ENCODE measurements at places on chromosomes 1 and 21.

DNA sequence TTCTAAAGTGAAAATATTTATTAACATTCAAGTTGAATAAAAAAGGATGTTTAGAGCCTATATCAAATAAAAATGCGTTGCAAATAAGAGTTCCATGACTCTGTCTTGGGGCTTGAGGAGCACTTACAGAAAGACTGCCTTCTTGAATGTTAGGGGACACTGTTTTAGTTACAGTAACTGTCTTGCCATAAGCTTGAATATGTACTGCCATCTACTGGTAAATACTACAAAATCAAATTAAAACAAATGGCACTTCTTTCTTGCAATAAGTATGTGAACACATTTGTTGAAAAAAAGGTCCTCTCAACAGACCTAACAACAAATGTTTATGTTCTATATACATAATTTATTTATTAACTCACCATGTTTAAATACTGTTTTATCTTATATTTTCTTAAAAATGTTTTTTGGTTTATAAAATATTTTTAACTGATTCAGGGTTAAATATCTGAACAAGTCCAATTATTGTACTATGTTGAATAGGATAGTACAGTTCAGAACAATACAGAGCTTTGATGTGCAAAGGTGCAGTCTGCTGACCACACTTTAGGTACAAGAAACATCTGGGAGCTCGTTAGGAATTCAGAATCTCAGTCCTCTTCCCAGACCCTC, 199.5 kb downstream of the LRRIQ3 start:
- DNase-seq, result no peak

DNA sequence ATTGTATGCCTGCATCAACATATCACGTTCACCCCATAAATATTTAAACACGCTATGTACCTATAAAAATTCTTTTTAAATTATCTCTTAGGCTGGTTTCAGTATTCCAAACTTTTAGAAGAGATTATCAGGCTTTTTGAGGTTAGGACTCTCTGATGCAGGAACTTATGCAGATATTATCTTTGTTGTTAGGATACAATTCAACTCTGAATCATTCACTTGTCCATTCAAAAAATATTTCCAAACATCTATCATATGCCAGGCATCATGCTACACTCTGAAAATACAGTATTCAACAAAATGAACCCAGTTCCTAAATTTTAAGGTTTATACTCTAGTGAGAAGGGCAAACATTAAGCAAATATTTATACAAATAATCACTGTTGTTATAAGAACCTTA, 40.5 kb downstream of the ASH1L start:
- no peak for DNase-seq

- no peak for DNase-seq
Measured at GRCh38 chr1:160607672-160608032, 28.4 kb upstream of the CD84 start.

GRCh38 chr1:43348343-43348808, 10.4 kb upstream of the CDC20 start:
- DNase-seq, result no peak

GRCh38 chr1:217457016-217457415, 173.9 kb downstream of the GPATCH2 start:
- no peak for DNase-seq

DNA sequence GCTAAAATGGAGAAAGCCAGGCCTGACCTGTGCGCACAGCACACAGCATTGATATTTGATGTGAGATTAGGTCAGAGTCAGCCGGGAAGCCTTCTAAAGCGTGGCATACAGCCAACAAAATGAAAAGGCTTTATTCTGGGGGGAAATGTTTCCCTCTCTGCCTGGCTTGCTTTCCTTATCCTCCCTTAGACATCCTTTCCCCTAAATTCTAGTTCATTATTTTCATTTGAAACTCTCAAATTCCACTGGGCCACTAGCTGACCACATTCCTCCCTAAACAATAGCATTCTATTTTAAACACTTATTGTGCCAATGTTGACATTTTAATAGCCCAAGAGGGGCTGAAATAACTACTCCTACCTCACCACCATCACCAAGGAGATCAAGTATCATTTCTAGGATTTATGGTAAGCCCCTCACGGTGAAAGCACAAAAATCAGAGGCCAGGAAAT, 49.4 kb downstream of the LEPR start:
- no peak for DNase-seq

DNA sequence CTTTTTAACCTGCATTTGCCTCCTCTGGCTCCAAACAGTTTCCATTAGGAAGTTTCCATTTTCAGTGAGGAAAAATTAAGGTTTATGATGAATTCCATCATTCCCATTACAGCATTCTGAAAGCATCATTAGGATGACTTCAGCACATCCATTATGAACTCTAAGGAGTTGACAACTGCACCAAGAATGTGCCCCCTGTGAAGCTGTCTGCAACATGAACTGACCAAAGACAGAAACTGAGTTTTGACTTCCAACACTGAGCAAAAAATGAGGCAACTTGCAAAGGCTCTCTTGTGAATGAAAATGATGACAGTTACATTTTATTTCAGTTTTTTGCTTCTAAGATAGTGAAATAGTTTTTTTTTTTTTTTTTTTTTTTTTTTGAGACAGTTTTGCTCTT, 18.3 kb upstream of the KCNE1 start:
- DNase-seq, result no peak

Data from stimulated activated CD8-positive, alpha-beta memory T cell treated with anti-CD3 and anti-CD28 coated beads, Interleukin-7, amount 100 ng/mL, for 4 hours (primary cell).